ENCODE measurements at places on chromosomes 11 and 22.

DNA sequence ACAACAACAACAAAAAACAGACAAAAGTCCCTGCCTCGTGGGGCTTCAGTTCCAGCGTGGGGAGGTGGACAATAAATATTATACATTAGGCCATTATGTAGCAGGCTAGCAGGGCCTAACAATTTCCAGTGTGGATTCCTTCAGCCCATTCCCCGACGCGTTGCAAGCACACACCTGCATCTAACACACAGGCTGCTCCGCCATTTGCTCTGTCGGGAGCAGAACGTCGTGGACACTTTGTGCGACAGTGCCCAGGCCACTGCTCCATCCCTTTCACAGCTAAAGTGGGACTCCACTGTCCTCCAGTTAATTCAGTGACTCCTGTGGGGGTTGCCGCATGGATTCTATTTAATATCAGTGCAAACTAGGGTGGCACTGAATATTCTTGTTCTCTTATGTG lies 10.9 kb upstream of the FGF3 start:
- DNase-seq, result no peak

DNA sequence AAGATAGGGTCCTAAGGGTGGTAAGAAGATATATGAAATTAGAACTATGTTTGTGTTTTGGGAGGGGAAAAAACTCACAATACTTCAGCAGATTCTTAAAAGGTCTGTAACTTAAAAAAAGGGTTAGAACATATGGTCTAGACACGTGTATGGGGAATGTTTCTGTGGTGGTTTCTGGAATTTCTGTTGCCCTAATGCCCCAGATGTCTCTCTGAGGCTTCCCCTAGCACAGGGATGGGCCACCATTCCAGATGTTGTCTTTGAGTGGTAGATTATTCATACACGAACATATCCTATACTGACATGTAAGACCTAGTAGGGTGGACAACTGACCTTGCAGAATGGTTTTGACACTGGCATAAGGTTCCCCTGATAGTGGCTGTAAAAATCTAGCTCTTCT lies 26.2 kb downstream of the EHF start:
- no peak for DNase-seq

GRCh38 chr11:1242289-1242688 lies 19.4 kb downstream of the MUC5B start:
- DNase-seq, result no peak

DNA sequence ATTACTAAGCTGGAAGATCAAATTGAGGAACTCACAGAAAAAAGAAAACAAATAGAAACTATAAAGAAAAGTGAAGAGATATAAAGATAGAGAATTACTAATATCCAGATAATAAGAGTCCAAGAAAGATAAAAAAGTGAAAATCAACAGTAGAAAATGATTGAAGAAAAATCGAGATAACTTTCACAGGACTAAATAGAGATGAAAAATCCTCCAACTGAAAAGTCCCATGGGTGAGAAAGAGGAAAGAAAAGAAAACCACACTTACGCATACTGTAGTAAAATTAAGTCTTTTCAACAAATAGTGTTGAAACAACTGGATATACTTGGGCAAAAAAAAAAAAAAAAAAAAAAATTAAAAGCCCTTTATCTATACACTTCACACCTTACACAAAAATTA lies 60.0 kb downstream of the ENTHD1 start:
- no peak for DNase-seq

DNA sequence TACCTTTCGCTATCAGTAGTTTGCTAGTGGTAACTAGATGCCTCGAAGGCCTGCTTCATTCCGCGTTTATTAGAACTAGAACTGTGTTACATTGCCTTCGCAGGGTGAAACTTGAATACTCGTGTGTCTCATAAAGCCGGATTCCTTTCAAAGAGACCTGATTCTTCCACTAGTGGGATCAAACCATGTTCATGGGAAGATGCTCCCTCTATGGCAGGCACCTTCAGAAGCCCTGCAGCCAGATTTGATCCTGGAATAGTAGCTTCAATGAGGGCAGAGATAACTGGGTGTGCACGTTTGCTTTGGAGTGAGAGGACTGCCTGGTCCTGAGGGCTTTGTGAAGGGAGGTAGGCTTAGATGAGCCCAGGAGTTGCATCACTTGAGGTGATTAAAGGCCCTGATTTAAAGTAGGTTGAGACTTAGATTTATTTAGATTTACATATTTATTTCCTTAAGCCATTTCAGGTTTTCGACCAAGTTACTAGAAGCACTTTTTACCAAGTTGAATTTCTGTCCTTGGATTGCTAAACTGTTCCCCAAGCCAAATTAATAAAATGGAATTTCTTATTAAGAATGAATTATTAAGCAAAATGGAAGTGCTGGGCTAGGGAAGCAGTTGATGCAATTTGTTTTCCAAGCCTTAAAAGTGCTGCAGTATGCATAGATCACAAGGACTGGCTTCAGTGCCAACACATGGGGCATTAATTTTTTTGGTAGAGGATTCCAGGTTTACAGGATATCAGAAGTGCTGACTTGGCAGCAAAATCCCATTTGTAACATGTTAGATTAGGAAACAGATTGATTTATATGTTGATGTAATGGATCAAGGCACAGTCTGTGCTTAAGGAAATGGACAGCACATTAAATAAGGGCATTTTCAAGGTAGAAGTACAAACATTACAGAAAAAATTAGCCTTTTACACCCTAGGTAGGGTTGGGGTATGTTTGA lies 32.9 kb downstream of the APLP2 start:
- DNase-seq, result no peak

DNA sequence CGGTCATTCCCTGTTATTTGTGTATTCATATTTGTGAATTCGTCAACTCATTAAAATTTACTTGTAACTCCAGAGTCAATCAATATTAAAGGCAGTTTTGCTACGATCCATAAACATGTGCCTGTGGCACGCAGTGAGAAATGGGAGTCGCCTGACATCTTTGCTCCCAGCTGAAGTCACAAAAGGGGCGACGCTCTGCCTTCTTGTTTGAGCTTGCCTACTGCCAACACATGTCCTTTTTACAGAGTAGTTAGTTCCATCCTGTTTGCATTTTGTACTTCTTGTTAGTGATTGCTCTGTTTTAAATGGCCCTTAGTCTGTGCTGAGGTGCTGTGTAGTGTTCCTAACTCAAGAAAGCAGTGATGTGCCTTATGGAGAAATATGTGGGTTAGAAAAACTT lies 305.3 kb downstream of the ETS1 start:
- DNase-seq, result no peak

GRCh38 chr11:134760957-134761356 lies 348.9 kb upstream of the B3GAT1 start:
- DNase-seq, result no peak

- no peak for DNase-seq
Measured at GRCh38 chr22:27684901-27685300, 116.7 kb downstream of the MN1 start.
